ENCODE measurements at places on chromosomes 4 and X.

DNA sequence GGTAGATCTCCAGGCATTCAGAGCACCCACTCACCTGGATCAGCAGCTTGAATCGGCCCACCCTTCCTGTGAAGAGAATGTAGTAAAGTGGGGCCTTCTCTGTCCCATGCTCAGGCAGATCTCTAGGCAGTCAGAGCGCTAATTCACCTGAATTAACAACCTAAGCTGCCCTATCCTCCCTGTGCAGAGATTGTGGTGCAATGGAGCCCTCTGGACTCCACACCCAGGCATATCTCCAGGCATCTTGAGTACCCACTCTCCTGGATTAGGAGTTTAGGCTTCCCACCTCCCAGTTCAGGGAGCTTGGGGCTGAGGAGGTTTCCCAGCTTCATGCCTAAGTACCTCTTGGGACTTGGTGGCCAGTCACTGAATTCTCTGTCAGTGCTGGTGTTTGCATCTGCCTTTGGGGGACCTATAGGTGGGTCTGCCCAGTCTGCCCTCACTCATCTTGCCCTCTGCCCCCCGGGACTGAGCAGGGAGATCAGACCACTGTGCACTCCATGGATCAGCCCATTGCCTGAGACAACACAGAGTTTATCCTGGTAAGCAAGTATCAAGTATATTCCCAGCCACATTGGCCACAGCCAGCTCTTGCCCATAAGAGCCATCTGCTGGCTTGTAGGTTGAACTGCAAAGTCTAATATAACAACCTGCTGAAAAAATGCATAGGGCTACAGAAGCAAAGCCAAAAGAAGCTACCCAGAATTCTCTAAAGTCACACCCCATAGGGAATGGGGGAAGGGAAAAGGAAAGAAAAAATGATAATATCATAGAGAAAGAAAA, 372.9 kb downstream of the KLHL13 start:
- DNase-seq = no peak

DNA sequence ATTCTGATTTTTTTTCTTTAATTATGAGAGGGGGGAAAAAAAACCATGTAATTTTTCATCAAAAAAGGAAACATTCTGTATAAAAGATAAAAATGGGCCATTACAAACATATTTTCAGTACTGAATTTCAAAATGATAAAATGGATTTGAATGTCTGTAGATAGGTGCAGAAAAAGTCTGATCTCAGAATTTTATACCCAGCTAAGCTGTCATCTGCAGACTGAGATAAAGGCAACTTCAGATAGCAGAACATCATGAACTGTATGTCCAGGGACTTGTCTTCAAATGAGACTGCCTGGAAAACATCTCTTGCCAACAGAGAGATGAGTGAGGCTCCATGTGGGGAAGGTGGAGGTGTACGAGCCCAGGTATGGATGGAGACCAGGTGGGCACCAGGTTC, 118.5 kb upstream of the PSAPL1 start:
- no peak for DNase-seq

DNA sequence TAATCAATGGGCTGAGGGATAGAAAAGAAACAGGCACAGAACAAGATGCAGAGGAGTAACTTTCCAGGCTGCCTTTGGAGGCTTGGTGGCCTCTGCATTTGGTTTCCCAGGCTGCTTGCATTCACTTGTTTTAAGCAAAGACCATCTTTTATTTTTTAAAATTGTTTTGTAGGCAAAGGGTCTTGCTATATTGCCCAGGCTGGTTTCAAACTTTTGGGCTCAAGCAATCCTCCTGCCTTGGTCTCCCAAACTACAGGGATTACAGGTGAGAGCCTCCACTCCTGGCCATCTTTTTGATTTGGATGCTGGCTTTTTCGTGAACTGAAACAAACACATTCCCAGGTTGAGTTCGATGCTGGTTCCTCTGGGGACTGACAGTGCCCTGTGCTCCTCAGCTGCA, 74.1 kb downstream of the SLC9A6 start:
- DNase-seq = no peak

- no peak for DNase-seq
Observed at GRCh38 chr4:114229706-114230105, 250.3 kb upstream of the ARSJ start.

DNA sequence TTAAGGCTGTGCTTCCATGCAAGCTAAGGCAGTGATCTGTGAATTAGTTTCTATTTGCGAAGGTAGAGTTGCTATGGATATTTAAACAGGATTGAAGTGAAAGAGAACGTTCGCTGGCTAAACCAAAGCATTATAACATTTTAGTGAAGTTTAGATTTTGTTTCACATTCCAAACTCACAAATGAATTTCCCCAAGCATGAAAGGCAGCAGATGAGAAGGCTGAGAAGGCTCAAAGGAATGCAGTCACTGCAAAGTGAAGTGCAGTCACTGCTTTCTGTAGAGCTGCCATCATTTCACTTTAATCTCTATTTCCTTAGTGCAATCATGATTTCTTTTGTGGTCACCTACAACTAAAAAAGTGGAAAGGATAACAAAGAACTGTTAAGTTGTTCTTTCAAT, 334.7 kb upstream of the NR3C2 start:
- DNase-seq = no peak

GRCh38 chr4:185512516-185512915, 22.8 kb downstream of the PDLIM3 start:
- DNase-seq = no peak

DNA sequence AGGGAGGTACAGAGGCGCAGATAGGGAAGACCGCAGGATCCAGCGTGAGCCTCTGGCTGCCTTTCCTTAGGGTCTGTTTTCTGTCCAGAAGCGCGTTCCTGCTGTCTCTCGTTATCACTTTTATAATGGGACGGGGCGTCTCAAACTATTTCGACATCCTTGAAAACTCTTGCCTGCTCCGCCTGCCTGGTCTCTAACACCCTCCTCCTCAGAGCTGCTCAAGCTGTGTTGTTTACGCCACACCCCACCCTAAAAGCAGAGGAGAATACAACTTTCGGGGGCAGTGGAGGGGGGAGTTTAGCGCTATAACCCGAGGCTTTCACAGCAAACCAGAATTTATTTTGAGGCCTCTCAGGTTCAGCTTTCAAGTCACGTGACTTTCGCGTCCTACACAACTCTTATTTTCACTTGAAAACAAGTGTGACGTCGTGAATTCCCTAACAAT, 646 bp upstream of the FAM3A start:
- no peak for DNase-seq

DNA sequence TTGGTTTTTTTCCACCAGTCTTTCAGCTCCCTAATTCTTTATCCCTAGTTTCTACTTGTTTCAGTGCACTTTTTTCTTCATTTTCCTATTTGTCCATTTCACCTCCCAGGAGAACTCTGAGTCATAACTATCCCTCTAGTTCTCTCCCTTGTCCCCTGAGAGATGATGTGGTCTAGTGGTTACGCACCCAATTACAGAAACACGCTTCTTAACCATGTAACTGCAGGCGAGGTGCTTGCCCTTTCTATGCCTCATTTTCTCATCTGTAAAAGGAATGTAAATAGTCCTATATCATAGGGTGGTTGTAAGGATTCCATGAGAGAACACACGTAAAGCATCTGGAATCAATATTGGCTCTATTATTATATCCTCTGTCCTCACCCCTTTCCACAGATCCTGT, 8.8 kb upstream of the GRPR start:
- DNase-seq = no peak

- DNase-seq = no peak
Observed at GRCh38 chrX:2389324-2389723, 111.5 kb downstream of the DHRSX start.

DNA sequence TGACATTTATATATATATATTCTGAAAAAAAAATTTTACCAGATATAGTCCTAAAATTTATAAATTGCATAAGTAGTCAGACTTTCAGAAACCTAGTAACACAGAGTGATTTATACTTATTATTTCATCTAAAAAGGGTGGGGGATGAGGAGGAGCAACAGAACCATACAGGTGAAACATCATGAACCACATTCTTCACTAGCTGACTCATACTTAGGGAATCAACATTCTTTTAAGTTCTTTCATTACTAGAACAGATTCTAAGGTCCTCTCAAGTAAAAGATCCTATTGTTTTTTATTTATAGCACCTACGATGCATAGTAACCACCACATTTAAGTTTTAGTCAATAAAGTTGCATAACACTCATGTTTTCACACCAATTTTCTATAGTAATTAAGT, 166.1 kb downstream of the LRBA start:
- no peak for DNase-seq

DNA sequence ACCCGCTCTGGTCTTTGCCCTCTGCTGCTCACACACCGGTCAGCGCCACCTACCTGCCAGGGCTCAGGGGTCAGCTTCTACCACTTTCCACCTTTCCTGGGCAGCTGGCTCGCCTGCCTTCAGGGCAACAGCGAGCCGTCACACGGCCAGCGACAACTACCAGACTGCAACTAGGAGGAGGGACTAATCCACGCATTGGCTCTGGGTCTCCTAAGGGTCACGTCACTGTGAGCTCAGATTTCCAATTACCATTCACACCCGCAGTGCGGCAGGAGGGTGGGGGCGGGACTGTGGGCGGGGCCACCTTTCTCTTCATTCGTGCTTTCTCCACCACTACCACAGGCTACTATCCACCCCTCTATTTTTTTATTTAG, at the start of gene BEX5:
BEX5 (minus strand) TSS at position 172 of the 374 bp plus-strand sequence. CDS start 1,712 bp downstream, outside the sequence.
- peak; percentile 58 for DNase-seq

- no peak for DNase-seq
Observed at GRCh38 chr4:145736241-145736831, 56.4 kb downstream of the C4orf51 start.

- no peak for DNase-seq
Observed at GRCh38 chr4:136383082-136383481, 1149.2 kb downstream of the PCDH18 start.

DNA sequence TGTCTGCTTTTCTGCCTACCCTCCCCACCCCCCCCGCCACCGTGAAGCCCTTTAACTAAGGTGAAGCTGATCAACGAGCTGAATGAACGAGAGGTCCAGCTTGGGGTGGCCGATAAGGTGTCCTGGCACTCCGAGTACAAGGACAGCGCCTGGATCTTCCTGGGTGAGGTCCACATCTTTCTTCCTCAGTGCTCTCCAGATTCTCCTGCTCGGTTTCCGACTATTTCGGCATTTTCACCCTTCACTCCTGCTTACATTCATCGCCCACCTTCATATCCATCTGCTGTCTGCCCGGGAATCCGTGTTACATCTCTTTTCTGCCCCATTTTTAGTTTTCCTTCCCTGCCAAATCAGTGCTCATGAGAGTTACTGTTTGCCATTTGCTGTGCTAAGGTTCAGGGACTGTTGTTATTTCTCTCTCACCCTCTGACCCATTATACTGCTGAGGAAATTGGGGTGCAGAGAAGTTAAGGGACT, 459 bp downstream of the RBMX2 start:
- DNase-seq = no peak

GRCh38 chr4:121057466-121057922, 14.8 kb downstream of the NDNF start:
- DNase-seq = no peak

GRCh38 chr4:2072971-2073807, 14.1 kb downstream of the NAT8L start:
- DNase-seq = no peak

GRCh38 chrX:37976153-37976552, 30.2 kb upstream of the SYTL5 start:
- DNase-seq = no peak

- DNase-seq = no peak
Observed at GRCh38 chr4:44544158-44544557, 95.5 kb upstream of the KCTD8 start.

- no peak for DNase-seq
Observed at GRCh38 chr4:156635051-156635450, 336.5 kb downstream of the PDGFC start.

GRCh38 chrX:51361251-51361650, 28.6 kb downstream of the NUDT10 start:
- DNase-seq = no peak

DNA sequence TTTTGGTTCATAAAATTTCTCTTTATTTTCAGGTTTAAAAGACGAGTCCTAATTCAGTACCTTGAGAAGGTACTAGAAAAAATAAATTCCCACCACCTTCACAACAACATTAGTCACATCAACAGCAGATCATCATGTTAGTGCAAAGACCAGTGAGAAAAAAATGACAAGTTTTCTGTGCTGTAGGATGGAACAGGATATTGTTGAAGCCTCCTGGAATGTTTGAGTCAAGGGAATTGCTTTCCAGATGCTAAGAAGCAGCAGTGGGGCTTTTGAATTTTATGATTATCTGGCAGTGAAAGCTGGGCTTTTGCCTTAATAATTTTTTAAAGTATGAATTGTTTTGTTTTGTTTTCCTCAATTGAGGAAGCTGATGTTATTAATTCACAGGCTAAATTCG, 61.0 kb downstream of the INTS6L start:
- no peak for DNase-seq

DNA sequence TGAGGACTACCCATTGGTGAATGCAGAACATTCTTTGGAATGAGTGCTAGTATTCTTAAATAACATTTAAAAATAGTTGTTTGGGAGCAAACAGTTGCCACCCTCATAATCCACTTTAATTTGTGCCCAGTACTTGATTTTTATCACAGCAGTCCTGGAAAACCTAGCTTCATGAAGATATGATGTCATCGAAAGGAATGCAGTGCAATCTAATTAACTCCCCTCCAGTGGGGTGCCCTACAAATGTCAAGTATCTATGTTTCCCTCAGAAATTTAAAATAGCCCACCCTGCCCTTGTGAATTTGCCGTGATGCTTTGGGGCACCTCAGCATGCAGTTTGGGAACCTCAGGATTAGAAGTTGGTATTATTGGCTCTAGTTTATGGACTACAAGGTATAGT, 5.4 kb downstream of the RAB9A start:
- DNase-seq = no peak

DNA sequence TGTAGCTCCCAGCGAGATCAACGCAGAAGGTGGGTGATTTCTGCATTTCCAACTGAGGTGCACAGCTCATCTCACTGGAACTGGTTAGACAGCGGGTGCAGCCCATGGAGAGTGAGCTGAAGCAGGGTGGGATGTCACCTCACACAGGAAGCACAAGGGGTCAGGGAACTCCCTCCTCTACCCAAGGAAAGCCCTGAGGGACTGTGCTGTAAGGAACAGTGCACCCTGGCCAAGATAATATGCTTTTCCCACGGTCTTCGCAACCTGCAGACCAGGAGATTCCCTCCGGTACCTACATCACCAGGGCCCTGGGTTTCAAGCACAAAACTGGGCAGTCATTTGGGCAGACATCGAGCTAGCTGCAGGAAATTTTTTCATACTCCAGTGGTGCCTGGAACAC, 216.4 kb upstream of the TET2 start:
- no peak for DNase-seq

- DNase-seq = no peak
Observed at GRCh38 chr4:26482508-26483462, 7.5 kb downstream of the CCKAR start.

GRCh38 chrX:148698221-148698620, 197.8 kb downstream of the AFF2 start:
- no peak for DNase-seq

DNA sequence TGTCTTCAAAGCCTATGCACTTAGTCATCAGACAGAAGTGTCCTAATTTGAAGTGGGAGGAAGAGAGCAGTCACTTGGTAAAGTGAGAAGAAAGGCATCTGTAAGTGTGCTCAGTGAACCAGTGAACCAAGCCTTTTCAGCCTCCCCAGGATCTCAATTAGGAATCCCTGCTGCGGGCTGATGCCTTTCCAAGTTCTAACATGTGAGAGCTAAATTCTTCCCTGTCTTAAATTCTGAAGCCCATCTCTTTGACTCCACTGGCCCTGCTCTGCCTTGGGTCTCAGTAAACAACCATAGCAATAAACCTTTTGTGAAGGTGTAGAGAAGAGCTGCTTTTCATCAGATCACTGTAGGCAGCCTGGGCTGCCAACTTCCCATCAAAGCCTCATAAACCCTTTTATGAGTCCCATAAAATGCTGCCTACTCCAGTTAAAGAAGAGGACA, 701.2 kb upstream of the LCORL start:
- no peak for DNase-seq

- no peak for DNase-seq
Observed at GRCh38 chr4:165874791-165875371, 1.8 kb downstream of the TLL1 start.
